ENCODE measurements at places on chromosomes 1 and 21. TPM values are rescaled to one million over a fixed set of nuclear protein-coding genes. Genes with fewer than 3 reads are reported as not detected.

ARHGEF2 gene
- 210 TPM for total RNA-seq

GBP7 gene
- 0.14 TPM for total RNA-seq

FMO4 gene
- total RNA-seq = 3.9 TPM

GPR37L1 gene
- not detected for total RNA-seq

RAB25 gene
- 1.3 TPM for total RNA-seq

RPAP2 gene
- 38.7 TPM for total RNA-seq

PBX1 gene
- total RNA-seq = 1.8 TPM

FAM72D gene
- total RNA-seq = not detected

OMA1 gene
- 72.2 TPM for total RNA-seq

GRCh38 chr21:45935628-45936027 lies 45.9 kb upstream of the COL6A1 start:
- H3K36me3 ChIP-seq = no peaks in the 10 kb centered on the region
- no peaks in the 10 kb centered on the region for H3K4me1 ChIP-seq
- H3K27ac ChIP-seq = no peak overlapping the region
- H3K4me3 ChIP-seq = no peak overlapping the region
- no peaks in the 10 kb centered on the region for H3K27me3 ChIP-seq

DNA sequence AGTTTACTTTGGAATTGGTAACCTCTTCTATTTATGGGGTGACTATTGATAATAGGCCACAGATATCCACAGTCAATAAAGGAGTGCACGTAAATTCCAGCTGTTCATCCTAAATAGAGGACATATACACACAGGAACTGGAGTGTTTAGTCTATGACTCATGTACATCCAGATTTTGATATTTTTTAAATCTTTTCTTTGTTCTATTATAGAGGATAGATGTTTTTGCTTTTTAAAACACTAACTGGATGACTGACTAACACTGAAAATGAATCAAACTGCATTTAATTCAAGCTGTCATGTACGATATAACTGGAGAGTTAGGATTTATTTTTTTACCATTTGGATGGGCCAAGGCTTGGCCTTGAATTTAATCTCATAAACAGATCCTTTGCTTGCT lies 45.9 kb downstream of the RGL1 start:
- H3K27ac ChIP-seq = no peak overlapping the region
- H3K36me3 ChIP-seq = no peaks in the 10 kb centered on the region
- H3K4me3 ChIP-seq = no peak overlapping the region
- no peak for DNase-seq

DNA sequence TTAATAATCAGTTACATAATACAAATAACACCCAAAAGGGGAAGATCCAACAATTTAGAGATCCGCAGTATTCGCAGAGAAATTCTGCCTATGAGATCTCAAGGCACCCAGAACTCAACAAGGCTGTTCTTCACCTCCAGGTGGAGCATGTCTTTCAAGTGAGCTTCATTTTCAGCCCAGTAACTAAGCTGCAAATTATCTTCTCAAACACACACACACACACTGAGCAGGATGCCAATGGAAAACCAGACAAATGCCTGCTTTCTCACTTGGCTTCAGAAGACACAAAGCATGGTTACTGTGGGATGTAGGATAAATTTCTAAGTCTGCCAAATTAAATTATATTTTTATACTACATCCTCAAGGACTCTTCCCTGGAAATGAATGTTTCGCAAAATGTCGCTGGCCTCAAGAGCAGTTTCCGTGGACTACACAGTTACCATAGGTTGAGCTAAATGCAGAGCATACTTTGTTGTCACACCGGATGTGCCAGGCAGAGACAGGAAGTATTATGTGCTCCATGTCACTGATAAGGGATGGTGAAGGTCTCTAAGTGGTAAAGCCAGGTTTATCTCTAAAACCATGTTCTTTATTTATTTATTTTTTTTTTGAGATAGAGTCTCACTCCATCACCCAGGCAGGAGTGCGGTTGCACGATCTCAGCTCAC lies 30.3 kb downstream of the UBR4 start:
- no peaks in the 10 kb centered on the region for H3K27me3 ChIP-seq
- H3K36me3 ChIP-seq = peaks cover 80% of the 10 kb centered on the region
- H3K4me1 ChIP-seq = peaks cover 33% of the 10 kb centered on the region

GRCh38 chr1:14080653-14081052 lies 380.7 kb downstream of the PRDM2 start:
- H3K27me3 ChIP-seq = no peaks in the 10 kb centered on the region
- no peak for DNase-seq
- H3K4me1 ChIP-seq = no peaks in the 10 kb centered on the region
- H3K27ac ChIP-seq = no peak overlapping the region
- no peak overlapping the region for H3K4me3 ChIP-seq

DNA sequence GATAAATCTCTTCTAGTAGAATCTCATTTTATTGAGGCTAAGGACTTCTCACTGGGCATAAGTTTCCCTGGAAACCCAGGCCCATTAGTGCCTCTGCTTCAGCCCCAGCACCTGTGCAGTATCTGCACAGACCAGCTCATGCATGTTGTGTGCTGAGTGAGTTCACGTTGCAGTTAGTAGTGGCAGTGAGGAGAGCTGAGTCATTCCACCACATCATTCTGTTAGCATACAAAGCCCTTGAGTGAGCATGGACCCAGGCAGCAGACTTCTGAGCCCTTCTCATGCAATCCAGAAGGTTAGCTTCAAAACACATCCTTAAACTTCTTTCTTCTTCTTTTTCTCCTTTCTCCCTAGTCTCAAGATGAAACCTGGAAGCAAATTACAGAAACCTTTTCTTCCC lies 45.8 kb upstream of the NTPCR start:
- peaks cover 22% of the 10 kb centered on the region for H3K4me1 ChIP-seq
- no peak overlapping the region for H3K4me3 ChIP-seq
- no peak overlapping the region for H3K27ac ChIP-seq
- no peaks in the 10 kb centered on the region for H3K36me3 ChIP-seq
- no peaks in the 10 kb centered on the region for H3K27me3 ChIP-seq

GRCh38 chr1:93595743-93596142 lies 85.9 kb downstream of the BCAR3 start:
- H3K27me3 ChIP-seq = no peaks in the 10 kb centered on the region
- no peak overlapping the region for H3K27ac ChIP-seq
- DNase-seq = no peak
- H3K4me3 ChIP-seq = no peak overlapping the region
- peaks cover 4% of the 10 kb centered on the region for H3K4me1 ChIP-seq
- no peaks in the 10 kb centered on the region for H3K36me3 ChIP-seq

GRCh38 chr1:214546084-214546483 lies 5.3 kb downstream of the PTPN14 start:
- no peak overlapping the region for H3K4me3 ChIP-seq
- H3K27me3 ChIP-seq = peaks cover 34% of the 10 kb centered on the region
- peaks cover 2% of the 10 kb centered on the region for H3K4me1 ChIP-seq
- H3K36me3 ChIP-seq = no peaks in the 10 kb centered on the region
- no peak overlapping the region for H3K27ac ChIP-seq

DNA sequence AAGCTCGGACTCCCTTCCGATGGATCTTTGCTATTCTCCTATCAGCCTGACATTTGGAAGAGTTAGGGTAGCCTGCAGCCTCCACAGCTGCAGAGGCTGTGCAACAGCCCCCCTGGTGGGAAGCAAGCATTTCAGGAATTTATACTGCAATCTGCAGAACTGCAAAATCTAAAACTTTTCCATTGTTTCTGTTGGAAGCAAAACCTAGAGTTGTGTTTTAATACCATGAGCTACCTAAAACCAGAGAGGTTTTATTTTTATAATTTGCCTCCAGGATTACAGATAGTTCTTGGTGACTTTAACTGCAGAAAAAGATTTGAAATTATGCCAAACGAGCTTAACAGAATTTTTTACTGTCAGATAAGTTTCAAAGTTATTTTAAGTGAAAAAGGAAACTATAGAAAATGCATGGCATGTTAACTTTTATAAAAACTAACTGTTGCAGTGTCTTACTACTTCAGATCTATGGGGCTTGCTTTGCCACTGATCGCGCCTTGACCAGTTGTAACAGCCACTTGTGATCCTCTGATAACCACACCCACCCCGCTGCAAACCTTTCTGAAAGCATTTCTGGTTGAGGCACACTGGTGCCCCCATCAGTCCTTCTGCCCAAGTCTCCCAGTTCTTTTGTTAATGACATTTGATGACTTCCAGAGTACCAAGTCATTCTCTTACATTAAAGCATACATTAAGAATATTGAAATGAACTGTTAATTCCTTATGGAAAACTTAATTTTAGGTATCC lies 64.8 kb downstream of the PRDM2 start:
- H3K27ac ChIP-seq = peak overlapping the region; percentile 64
- DNase-seq = no peak
- H3K36me3 ChIP-seq = no peaks in the 10 kb centered on the region

DNA sequence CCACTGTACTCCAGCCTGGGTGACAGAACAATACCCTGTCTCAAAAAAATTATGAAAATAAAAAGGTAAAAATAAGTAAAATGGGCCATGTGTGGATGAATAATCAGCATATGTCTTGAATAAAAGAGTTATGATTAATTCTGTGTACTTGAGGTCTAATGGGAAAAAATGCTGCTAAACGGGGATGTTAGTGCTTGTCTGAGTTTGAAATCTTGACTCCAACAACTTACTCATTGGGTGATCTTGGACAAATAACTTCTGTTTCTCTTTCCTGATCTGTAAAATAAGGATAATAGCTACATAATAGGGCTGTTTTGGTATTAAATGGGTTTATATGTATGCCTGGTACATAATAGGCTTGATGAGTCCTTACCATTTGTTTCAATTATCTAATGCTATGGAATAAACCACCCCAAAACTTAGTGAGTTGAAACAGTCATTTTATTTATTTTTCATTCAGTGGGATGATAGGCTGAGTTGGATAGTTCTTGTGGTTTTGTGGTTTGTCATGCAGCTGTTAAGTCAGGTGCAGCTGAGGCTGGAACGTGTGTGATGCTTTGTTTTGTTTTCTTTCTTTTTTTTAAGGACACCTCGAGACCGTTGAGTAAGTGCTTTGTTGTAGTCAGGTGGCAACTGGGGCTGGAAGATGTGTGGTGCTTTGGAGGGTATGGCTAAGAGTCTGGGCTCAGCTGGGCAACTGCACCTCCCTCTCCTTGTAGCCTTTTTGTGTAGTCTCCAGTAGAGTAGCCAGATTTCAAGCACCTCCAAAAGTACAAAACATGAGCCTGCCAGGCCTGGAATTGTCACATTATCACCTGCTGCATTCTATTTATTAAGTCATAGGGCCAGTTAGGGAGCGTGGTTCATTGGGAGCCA lies 4.9 kb downstream of the MDM4 start:
- H3K27ac ChIP-seq = peak overlapping the region; percentile 95
- H3K36me3 ChIP-seq = peaks cover 55% of the 10 kb centered on the region

- H3K4me3 ChIP-seq = no peak overlapping the region
- H3K36me3 ChIP-seq = peaks cover 6% of the 10 kb centered on the region
- H3K27me3 ChIP-seq = peaks cover 9% of the 10 kb centered on the region
- H3K4me1 ChIP-seq = peaks cover 6% of the 10 kb centered on the region
Measured at GRCh38 chr1:232170909-232171308, 459.0 kb downstream of the SIPA1L2 start.

GRCh38 chr1:170872663-170873062 lies 62.7 kb upstream of the MROH9 start:
- H3K4me3 ChIP-seq = no peak overlapping the region
- DNase-seq = no peak
- H3K27me3 ChIP-seq = peaks cover 55% of the 10 kb centered on the region
- no peaks in the 10 kb centered on the region for H3K36me3 ChIP-seq
- H3K4me1 ChIP-seq = no peaks in the 10 kb centered on the region

- peak; percentile 25 for DNase-seq
- no peaks in the 10 kb centered on the region for H3K36me3 ChIP-seq
- H3K4me3 ChIP-seq = no peak overlapping the region
- peaks cover 15% of the 10 kb centered on the region for H3K4me1 ChIP-seq
- no peaks in the 10 kb centered on the region for H3K27me3 ChIP-seq
Measured at GRCh38 chr1:201119206-201120197, 7.3 kb upstream of the CACNA1S start.

DNA sequence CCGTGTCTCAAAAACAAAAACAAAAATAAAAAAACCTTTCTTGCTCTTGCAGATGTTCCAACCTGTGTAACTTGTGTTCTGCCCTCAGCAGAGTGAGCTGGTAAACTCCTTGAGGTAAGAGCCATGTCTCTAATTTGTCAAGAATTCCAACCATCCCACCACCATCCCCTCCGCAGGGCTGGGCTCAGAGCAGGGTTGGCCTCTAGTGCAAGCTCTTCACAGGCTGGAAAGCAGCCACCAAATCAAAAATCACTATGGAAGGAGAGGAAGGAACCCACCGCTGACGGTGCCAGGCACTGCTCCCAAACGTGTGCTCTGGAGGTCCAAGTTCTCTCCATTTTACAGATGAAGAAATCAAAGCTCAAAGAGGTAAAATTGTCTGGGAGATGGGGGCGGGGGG lies 9.4 kb downstream of the PLEKHA6 start:
- H3K27ac ChIP-seq = no peak overlapping the region
- no peaks in the 10 kb centered on the region for H3K27me3 ChIP-seq
- no peak for DNase-seq
- no peak overlapping the region for H3K4me3 ChIP-seq
- H3K36me3 ChIP-seq = no peaks in the 10 kb centered on the region
- peaks cover 2% of the 10 kb centered on the region for H3K4me1 ChIP-seq

GRCh38 chr1:1622010-1622787 lies 6.9 kb downstream of the MIB2 start:
- H3K4me1 ChIP-seq = peaks cover 14% of the 10 kb centered on the region
- H3K27ac ChIP-seq = no peak overlapping the region
- no peak overlapping the region for H3K4me3 ChIP-seq
- no peaks in the 10 kb centered on the region for H3K36me3 ChIP-seq
- no peak for DNase-seq
- no peaks in the 10 kb centered on the region for H3K27me3 ChIP-seq

GRCh38 chr1:230901671-230902070 lies 33.4 kb upstream of the C1orf198 start:
- H3K36me3 ChIP-seq = peaks cover 10% of the 10 kb centered on the region
- H3K4me1 ChIP-seq = no peaks in the 10 kb centered on the region
- peak overlapping the region; percentile 31 for H3K27ac ChIP-seq
- H3K4me3 ChIP-seq = no peak overlapping the region

GRCh38 chr1:235910357-235911299 lies 43.9 kb upstream of the LYST start:
- H3K4me3 ChIP-seq = no peak overlapping the region
- no peaks in the 10 kb centered on the region for H3K4me1 ChIP-seq
- H3K27ac ChIP-seq = no peak overlapping the region
- no peaks in the 10 kb centered on the region for H3K36me3 ChIP-seq
- DNase-seq = no peak
- H3K27me3 ChIP-seq = peaks cover 3% of the 10 kb centered on the region
